HL-60 (cell line): ENCODE measurements at places on chromosomes 11 and 22.

DNA sequence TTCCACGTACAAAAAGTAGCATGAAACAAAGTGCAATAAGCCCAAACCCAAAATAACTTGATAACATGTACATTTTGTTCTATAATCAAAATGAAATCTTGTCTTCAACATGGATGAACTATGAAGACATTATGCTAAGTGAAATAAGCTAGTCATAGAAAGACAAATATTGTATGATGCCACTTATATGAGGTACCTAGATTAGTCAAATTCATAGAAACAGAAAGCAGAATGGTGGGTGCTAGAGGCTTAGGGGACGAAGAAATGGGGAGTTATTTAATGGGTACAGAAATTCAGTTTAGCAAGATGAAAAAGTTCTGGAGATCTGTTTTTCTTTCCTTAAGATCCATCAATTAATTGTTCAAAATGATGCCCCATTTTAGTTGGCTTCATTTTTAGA is 7.5 kb downstream of the PGM2L1 start:
- DNase-seq = no peak

DNA sequence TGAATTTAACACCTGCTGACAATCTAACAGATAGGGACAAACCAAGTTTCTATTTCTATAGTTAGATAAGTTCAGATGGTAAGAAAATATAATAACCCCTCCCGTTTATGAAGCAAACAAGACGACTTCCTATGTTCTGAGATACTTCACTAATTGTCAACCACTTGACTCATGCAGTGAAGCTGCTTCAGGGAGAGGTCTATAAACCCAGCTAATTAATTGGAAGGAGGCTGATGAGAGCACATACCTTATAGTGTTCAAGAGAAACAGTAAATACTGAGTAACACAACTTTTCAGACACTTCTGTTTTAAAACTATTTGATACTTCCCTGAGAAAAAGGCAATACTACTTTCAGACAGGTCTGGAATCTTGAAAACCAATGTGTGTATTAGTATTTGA is 229.4 kb upstream of the UBASH3B start:
- DNase-seq = no peak

- DNase-seq = no peak
These were observed 8.6 kb downstream of the INPPL1 start for GRCh38 chr11:72233056-72233772.

GRCh38 chr11:2250485-2250884 is 19.9 kb downstream of the ASCL2 start:
- no peak for DNase-seq

DNA sequence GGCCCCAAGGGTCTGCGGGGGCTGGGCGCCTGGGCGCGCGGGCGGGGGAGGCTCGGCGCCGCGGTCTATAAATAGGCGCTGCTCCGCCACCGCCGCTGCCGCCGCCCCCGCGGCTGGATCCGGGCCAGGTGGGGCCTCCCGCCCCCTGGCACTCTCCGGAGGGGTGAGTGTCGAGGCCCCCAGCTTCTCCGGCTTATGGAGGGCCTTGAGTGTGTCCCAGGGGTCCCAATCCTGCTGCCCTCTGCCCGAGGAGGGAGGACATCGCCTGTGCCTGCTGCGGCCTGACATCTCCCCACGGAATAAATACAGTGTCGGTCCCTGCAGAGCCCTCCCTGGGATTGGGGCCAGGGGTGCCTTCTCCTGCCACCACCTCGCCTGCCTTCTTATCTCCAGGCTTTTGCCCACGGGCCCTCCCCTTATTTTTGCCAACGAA is 4.3 kb upstream of the GP1BB start:
- no peak for DNase-seq

DNA sequence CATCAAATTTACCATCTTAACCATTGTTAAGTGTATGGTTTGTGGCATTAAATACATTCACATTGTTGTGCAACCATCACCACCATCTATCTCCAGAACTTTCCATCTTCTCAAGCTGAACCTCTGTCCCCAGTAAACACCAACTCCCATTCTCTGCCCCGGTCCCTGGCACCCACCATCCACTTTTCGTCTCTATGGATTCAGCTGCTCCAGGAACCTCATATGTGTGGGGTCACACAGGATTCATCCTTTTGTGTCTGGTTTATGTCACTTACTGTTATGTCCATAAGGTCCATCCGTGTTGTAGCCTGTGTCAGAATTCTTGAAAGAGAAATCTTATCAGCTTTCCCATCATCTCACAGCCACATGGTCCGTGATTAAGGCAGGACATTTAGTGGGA is 16.3 kb downstream of the TSPAN32 start:
- no peak for DNase-seq

DNA sequence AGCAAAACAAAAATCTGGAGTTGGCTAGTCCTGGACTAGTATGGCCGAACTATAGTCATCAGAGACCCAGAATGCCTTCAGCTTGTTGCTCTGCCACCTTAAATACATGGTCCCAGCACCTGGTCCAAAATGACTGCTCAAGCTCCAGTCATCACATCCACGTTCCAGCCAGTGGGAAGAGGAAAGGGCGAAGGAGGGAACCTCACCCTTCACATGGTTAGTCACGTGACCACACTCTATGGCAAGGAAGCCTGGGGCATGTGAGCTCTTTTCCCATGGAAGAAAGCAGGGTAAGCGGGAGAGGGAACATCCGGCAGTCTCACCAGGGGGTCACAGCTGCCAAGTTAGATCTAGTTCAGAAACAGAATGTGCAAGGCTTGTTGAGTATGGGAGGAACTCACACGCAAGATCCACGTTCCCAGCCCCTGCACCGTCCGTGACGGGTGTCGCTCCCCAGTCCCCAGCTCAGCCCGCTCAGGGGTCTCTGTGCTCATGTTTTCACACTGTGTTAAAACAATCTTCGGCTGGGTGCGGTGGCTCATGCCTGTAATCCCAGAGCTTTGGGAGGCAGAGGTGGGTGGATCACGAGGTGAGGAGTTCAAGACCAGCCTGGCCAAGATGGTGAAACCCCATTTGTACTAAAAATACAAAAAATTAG is 1.9 kb upstream of the ANO9 start:
- DNase-seq = no peak

- no peak for DNase-seq
These were observed 5.8 kb downstream of the JOSD1 start for GRCh38 chr22:38694940-38695339.

DNA sequence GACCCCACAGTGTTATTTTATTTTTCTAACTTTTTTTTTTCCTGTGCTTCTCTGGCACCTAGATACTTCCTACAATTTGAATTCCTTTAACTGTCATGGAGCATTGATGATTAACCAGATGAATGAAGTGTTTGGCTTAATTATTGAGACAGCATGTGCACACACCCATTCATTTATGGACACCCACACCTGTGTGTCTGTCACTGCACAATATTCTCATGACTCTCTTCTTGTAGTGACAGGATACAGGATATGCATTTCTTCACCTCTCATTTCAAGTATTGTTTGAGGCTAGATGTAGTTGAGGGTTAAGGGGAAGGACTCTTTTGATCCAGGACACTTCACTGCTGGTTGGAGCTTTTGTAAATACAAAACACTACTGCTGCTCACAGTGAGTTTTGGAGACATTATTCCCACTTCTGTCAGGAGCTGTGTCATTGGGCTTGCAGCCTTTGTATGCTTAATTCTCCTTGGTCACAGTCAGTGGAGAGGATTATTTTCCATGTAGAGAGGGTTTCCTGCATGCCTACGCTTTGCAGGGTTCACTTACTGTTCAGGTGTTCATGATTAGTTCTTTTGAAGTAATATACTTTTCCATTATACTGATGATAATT is 33.5 kb downstream of the SPECC1L start:
- DNase-seq = no peak
